MV-4-11 (cell line): ENCODE measurements at places on chromosomes 13 and 19.

DNA sequence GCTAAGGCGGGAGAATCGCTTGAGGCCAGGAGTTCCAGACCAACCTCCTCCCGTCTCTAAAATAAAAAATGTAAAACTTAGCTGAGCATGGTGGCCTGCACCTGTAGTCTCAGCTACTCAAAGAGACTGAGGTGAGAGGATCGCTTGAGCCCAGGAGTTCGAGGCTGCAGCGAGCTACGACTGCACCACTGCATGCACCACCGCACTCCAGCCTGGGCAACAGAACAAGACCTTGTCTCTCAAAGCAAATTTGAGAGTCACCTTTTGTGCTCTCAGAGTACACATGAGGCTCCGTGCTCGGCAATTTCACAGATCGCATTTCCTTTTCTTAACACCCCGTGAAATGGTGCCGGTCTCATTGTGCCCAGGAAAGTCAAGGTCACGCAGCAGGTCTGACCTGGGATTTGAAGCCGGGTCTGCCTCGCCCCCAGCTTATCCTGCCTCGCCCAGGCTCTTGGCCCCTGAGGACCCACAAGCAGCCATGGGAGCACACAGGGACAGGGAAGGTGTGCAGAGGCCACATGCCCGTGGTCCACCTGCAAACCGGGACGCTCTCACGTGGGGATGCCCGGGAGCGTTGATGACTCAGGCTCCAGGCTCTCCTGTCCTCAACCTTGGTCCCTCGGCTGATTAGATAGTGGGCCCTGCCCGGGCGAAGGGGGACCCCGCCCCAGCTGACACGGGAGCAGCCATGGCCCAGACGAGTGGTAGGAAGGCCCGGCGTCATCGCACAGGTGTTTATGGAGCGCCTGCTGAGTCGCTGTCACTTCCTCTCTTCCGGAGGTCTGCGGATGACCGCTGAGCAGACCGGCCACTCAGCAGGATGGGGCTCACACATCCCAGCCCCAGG is 1.1 kb upstream of the SMIM24 start:
- no peak for DNase-seq

DNA sequence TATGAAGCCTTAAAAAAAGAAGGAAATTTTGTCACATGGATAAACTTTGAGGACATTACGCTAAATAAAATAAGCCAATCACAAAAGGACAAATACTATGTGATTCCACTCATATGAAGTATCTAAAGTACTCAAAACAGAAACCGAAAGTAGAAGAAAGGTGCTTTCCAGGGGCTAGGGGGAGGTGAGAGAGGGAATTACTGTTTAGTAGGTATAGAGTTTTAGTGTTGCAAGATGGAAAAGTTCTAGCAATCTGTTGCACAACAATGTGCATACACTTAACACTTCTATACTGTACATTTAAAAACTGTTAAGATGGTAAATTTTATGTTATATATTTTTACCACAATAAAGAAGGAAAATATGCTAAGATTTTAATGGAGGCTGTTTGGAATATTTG is 83.0 kb downstream of the POLR1D start:
- no peak for DNase-seq

DNA sequence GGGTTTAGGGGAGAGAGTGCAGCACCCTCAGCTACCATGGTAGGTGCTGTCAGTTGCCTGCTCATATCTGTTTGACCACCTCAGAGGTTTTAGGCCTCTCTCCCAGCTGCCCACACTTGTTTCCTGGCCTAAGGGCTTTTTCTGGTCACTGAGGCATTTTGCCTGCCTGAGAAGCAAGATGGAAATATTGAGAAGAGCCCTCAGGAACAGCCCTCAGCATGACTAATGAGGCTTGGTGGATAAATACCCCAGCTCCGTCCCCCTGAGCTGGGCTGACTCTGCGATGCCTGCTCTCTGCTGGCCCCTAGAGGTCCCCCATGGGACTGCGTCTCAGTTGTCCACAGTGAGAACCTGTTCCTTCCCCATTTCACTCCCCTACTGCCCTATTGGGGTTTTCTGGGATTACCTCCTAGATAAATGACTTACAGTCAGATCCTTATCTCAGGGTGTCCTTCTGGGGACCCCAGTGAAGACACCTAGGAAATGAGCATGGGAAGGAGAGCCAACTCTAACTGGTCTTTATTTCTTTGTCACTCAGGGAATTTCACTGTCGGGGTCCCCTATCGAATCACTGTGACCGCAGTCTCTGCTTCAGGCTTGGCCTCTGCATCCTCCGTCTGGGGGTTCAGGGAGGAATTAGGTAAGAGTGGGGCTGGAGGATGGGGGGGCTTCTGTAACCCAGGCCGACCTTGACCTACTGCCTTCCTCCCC is 13.3 kb downstream of the PALM3 start:
- peak; percentile 87 for DNase-seq

DNA sequence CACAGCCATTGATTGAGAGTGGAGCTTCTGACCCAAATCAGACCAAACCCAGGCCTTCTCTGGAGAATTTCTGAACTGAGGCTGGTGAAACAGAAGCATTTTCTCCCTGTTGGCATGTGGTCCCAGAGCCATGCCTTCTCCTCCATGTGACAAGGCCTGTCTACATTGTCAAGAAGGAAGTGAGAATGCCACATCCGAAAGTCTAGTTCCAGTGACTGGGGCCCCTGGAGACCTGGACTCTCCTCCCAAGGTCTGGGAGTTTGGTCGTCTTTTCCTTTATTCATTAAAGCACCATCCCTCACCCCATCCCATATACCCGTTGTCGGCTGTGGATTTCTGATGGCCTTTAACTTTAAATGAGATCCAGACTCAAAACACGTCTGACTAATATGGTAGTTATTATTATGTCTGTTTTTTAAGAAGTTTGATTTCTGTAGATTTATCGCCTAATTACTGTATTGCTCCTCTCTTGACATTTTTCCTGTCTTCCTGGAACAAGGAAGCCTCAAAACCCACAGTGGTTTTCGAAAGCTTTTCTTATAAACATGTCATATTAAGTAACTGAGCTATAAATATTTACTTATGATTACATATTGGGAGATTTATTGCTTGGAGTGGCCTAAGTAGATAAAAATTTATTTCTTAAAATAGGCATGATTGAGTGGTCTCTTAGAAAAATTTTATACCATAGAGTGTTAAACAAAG is 128.3 kb upstream of the FRY start:
- DNase-seq = peak; percentile 68

- peak; percentile 70 for DNase-seq
Observed at GRCh38 chr13:75365724-75366173, 116.2 kb downstream of the TBC1D4 start.

DNA sequence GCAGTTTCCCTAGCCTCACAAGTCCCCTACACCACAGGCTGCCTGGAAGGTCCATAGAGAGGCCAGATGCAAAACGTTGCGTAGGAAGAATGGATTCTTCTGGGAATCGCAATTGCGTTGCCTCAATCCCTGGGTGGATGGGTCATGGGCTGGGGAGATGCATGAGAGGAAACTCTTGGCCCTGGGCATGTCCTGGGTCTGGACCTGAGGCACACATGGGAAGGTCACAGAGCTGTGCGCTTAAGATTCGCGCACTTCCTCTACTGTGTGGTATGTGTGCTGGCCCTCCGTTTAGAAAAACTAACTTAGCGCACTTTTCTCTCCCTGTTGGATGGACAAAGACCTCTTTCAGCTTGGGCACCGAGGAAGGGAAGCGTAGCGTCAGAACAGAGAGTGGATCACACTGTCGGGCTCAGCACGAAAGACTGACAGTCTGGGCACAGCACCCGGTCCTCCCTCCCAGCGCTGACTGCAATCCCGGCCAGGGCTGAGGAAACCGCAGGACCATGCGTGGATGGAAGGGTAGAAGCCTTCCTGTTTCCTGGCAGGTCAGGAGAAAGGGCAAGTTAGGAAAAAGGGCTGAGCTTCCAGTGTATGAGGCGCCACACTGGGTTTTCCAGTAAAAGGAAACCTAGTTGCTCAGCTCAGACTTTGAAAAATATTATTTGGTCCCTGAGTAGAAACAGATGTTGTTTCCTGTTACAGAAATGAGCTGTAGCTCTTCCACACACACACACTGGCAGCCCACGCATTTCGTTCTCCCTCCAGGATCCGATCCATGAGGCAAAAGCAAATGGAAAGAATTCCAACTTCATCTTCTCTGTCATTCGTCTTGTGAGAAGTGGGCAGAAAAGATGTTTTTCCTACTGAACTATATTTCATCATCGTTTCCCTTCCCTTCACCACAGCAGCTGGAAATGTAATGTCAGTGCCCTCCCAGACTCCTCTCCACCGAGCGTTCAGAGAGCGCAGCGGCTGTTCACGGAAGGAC is 86.0 kb downstream of the ING1 start:
- DNase-seq = peak; percentile 45
